Lung (tissue), 17 donors: ENCODE measurements at places on chromosomes 5 and 9.

DNA sequence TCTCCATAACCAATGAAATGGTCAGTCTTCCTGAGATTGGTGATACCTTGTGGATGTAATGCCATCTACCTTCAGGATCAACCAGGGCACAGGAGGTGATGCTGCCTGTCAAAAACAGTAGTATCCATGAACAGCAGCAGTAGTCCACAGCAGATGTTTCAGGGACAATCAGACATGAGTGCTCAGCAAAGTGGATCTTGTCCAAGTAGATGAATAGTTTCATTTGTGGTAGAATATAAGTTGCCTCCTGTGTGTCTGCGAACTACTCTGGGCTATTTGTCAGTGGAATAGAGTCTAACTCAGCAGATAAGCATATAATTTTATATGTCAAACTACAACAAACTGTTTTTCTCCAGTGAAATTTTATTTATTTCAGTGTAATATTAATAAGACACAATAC lies 1860.1 kb upstream of the ACO1 start:
- DNase-seq = no peak

DNA sequence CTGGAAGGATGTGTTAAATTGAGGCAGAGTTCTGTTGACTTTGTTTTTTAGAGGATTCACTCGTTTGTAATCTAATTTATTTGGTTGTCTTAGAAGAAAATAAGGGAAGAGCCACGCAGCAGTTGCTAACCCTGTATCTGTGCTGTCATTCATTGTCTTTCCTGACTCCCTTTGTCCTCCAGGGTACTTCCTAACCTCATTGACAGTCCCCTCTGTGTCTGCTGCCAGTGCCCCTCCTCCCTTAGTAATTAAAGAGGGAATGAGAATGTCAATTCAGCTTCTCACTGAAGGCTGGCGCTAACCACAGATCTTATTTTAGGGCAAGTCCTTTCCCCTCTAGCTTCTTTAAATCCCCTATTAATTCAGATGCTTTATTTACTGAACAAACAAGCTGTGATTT lies 84.0 kb downstream of the MAST4 start:
- DNase-seq = no peak

GRCh38 chr9:71781391-71781790 lies 13.1 kb upstream of the CEMIP2 start:
- no peak for DNase-seq

- DNase-seq = peak; percentile 77
Measured at GRCh38 chr5:134874831-134875655, 872 bp downstream of the TXNDC15 start.

DNA sequence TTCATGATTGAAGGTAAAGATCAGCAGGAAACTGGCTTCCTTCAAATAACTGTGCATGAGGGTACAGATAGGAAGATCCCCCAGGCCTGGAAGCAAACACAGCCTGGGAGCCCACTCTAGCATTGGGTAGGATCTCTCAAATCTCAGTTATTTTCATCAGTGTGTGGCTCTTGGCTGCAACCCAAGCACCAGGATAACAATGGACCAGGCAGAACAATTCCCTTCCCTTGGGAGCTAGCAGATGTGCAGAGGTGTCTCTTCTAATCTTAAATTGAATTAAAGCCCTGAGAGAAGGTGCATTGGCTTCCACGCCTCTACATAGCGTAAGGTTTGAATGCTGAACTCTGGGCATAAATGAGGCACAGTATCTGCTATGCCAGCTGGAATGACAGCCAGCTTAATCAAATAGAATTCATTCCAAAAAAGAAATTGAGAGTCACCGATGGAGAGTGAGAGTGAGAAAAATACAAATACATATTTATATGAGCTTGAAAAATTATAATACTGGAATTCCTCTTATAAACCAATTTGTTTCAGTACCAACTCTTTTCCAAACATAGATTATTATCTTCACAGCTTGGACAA lies 957.3 kb downstream of the CDH12 start:
- no peak for DNase-seq

DNA sequence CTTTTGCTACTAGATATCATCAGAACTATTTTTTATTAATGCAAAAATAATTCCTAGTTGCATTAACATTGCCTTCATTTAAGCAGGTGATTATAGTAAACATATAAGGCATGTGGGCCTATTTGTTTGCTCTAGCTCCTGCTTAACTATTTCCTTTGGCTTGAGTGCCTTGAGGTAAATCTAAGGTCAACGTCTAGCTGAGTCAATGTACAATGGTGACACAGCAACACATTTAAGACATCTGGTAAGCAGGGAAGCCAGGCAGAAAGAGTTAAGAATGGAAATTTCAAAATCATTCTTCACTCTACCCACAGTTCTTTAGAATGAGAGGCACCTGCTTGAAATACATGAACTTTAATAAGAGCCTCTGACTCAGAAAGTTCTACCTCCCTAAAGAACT lies 111.9 kb upstream of the FST start:
- DNase-seq = no peak

DNA sequence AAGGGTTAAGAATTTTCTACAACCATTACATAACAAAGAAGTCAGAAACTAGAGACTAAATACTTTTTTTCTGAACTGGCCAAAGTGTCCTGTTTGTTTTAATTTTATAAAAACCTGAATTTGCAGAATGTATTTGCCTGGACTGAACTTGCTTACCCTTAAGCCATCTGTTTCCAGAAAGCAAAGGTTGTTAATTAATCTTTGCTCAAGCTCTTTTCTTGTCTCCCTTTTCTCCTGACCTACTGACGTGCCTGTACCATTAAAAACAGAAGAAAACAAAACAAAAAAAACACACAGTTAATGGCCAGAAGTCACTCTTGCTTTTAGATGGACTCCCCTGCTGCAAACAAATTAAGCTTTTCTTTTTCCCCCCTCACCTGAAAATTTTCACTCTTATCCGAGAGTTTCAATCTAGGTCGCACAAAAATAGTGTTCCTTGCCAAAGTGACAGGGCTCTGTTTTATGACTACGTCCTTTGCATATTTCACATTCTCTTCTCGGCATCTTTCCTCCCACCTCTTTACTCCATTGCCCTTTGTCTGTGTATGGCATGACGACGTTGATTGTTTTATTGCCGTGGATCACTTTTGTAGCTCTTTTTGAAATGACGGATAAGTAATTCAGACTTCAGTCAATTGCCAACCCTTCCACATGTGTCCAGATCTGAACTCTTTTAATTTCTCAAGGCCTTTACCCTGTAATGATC lies 333.8 kb upstream of the GRIN3A start:
- no peak for DNase-seq

DNA sequence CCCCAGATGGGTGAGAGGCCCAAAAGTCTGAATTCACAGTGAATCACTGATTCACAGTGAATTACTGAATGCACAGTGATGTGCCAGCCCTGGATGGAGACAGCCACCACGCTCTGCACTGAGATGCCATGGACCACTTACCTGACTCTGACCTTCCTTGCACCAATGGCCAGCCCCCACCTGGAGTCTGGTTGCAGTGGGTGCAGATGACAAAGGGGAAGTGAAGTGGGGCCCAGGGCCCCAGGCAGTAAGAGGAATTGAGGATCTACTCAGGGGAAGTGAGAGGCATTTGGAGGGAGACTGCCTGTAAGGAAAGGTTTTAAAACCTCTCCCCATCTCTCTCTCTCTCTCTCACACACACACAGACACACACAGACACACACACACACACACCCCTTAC lies 412.1 kb downstream of the CYLC2 start:
- DNase-seq = no peak

DNA sequence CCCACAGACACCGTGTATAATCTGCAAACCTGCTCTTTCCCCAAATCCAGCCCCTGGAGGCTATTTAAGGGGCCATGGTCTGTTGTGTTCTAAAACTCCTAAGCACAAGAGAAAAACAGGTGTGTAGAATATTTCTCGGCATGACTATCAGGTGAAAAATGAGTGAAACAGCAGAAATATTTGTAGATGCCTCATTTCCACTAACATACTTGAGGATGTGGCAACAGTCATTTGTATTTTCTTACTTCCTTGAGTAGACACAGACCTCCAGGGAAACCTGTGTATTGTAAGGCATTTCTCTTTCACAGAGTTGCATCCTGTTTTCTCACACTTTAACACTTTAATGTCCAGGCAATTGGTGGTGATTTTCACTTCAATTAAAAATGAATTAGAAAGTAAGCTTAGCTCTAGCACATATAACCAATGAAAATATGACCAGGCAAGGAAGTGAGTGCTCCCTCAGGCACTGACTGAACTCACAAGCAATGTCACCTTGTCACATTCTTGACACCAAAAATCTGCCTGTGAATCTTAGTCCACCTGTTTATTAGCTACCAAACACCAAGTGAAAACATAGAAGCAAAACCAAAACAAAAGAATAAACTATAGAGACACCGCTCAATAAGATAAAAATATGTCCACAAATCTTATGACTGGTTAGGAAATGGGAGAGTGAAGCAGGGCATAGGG lies 64.4 kb downstream of the DIRAS2 start:
- DNase-seq = no peak

DNA sequence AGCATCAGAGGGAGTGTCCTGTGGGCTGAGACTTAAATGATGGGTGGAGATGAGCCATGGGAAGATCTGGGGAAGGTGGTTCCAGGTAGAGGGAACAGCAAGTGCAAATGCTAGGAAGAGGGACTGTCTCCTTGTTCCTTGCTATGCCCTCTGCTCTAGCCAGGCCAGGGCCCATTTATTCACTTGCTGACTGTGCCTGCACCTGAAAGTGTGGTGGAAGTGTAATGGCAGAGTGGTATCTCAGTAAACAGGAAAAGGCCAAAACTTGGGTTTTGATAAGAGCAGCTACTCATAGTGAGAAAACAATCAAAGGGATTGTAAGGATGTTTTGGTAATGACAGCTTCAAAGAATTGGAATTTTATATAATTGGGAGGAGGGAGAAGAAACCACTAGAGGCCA lies 32.4 kb downstream of the TLE4 start:
- no peak for DNase-seq

GRCh38 chr5:88826646-88827585 lies 56.1 kb downstream of the MEF2C start:
- peak; percentile 82 for DNase-seq

GRCh38 chr5:6736106-6736505 lies 22.9 kb downstream of the TENT4A start:
- DNase-seq = peak; percentile 19

GRCh38 chr9:394347-395052 lies 179.8 kb downstream of the DOCK8 start:
- DNase-seq = peak; percentile 14

DNA sequence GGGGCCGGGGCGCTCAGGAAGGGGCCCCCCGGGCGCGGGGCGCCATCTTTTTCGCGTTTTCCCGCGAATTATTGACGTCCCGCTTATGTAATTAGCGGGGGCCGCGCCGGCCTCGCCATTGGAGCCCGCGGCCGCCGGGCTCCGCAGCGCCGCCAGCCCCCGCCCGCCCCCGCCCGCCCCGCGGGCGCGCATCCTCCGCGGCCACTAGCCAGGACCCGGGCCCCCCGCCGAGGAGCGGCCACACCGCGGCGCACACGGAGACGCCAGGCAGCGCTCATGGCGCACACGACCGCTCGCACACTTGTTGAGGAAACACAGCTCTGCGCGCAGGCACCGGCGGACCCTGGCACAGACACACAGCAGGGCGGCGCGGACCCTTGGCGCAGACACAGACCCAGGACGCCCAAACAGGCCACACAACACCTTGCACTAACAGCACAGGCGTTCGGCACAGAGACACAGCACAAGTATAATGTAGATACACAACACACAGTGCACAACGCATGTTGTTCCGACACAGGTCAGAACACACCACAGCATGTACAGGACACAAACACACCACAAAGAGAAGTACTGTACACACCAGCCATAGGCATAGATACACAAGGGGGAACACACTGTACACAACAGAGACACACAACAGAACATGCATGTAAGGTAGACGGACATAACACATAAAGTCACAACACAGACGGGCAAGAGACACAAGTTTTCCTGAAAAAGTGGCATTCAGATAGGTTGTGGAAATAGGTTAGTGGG lies 467 bp upstream of the PHF19 start:
- peak; percentile 67 for DNase-seq

DNA sequence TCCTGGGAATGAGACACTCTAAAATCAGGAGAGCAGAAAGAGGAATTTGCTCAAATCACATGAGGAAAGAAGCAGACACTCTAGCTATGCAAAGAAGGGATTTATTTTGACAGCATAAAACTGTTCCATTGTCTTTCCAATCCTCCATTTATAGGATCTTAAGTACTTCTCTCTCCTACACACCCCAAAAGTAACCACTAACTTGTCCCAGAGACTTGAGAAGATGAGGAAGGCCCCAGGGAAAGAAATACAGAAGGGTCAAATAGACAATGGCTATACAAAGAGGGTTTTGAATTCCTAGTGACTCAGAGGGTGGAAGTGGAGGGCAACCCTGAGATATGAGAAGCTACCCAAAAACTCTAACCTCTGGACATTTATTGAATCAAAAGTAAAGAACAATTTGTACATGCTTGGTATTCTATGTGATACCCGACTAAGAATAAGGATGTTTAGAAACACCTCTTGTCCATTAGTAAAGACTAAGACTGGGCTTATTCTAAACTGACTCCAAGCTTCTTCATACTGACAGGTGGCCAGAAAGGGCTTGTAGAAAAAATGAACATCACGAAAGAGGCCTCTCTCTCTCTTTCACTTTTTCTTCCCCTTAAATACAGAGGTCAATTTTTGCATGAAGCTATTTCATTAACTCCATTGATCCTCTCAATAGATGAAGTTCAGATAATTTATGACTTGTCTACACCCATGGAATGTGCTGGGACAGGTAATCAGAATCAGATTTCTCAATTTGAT lies 20.6 kb downstream of the DMAC1 start:
- DNase-seq = no peak

GRCh38 chr5:175035882-175036533 lies 311.6 kb downstream of the MSX2 start:
- no peak for DNase-seq

GRCh38 chr5:127055880-127056653 lies 17.2 kb downstream of the C5orf63 start:
- no peak for DNase-seq

DNA sequence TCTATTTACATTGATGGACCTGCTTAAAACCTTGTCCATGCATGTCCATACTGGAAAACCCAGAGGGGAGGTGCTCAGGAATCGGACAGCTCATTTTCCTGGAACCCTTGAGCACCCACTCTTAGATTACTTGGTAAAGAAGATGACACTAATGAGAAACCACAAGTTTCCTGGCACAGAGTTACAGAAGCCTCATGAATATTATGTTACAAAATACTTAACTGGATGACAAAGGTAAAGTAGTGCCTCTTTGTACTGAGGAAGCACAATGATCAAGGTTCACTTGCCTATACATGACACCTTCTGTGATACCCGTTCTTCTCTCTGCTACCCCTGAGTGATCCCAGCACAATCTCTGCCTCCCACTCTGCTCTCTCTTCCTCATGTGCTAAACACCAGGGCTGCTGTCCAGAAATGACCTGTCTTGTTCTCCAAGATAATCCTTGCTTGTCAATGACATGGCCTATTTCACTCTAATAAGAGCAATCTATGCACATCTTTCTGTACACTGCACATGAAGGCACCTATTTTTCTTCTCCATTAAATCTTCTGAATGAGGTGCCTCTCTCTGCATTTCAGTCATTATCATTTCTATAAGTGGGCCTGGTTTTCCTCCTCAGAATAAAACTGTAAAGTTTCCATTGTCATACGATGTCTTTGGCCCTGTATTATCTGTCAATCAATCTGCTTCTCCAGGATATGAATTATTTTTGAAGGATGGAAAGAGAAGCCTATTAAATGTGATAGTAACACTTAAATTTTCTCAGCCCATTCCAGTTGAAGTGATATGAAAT lies 684.0 kb upstream of the ACO1 start:
- no peak for DNase-seq

- no peak for DNase-seq
Measured at GRCh38 chr5:88398316-88398715, 129.7 kb upstream of the TMEM161B start.

- no peak for DNase-seq
Measured at GRCh38 chr9:80763536-80763935, 925.8 kb downstream of the TLE1 start.

- no peak for DNase-seq
Measured at GRCh38 chr5:174082286-174082685, 36.8 kb downstream of the NSG2 start.
